ENCODE measurements at places on chromosomes 13 and 19. TPM values are rescaled to one million over a fixed set of nuclear protein-coding genes. Genes with fewer than 3 reads are reported as not detected.
A peak's percentile ranks its signal among the peaks of the same experiment; 100 is the strongest.

- no peaks in the 10 kb centered on the region for H3K36me3 ChIP-seq
- no peaks in the 10 kb centered on the region for H3K27me3 ChIP-seq
- H3K4me1 ChIP-seq = no peaks in the 10 kb centered on the region
- peak; percentile 58 for DNase-seq
- H3K4me3 ChIP-seq = no peak overlapping the region
These were observed 3.7 kb upstream of the CSNK1A1L start for GRCh38 chr13:37109051-37109678.

DNA sequence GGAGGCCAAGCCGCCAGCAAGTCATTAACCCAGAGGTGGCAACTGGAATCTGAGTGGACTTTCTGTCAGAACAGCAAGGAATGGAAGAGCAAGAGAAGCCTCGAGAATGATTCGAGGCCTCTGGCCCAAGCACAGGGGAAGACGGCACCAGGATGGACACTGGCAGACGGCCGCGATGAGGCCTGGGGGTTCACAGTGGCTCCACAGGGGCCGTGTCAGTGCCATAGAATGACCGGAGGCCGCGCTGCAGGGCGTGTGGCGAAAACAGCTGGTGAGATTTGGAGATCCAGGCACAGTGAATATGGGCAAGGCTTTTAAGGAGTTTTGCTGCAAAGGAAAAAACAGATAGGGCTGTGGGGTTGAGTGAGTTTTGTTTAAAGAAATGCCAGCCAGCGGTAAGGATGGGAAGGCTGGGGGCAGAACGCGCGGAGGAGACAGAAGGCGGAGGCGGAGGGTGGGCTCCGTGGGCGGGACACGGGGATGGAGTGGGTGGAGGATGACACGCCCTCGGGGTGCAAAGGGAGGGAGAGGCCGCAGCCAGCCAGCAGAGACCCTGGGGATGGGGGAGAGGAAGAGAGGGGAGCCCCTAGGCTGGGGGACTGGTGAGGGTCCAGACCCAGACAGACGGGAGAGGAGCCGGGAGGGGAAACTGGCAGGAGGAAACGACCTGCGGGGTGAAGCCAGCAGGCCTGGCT, 130.5 kb downstream of the RNF17 start:
- no peaks in the 10 kb centered on the region for H3K4me1 ChIP-seq
- H3K27me3 ChIP-seq = no peaks in the 10 kb centered on the region
- DNase-seq = no peak

DNA sequence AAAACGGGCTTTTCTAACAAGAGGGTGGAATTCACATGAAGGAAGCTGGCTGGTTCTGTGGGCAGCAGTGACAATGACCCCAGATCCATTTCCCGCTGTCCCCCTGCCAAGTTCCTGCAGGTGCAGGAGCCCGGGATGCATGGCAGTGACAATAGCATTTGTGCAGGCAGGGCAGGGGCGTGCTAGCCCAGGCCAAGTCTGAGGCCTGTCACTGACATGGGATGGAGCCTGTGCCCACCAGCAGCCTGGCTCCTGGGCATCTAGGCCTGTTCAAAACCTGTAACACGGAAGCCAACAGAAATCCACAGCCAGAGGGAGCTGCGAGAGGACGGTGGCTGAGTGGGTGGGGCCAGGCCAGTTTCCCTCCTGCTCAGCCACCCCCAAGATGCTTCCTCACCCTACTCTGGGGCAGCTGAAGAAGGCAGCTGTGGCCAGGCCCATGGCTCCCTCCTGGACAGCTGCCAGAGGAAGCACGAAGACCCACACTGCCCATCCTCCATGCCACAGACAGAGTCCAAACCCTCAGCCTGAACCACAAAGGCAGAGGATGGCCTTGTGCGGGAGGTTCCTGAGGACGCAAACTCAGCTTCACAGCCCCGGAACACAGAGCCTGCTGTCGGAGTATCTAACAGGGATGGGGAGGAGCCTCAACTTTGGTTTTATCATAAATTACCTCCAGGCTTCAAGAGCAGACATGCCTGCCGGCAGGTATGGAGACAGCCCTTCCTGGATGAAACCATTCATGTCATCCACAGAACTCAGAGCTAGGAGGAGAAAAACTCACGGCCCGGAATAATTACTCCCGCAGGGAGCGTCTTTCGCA, 74.0 kb downstream of the CEBPG start:
- no peaks in the 10 kb centered on the region for H3K27me3 ChIP-seq
- H3K36me3 ChIP-seq = no peaks in the 10 kb centered on the region
- no peaks in the 10 kb centered on the region for H3K4me1 ChIP-seq
- DNase-seq = no peak
- no peak overlapping the region for H3K27ac ChIP-seq

- H3K27me3 ChIP-seq = no peaks in the 10 kb centered on the region
- H3K36me3 ChIP-seq = no peaks in the 10 kb centered on the region
- no peaks in the 10 kb centered on the region for H3K4me1 ChIP-seq
- H3K27ac ChIP-seq = peak overlapping the region; percentile 70
- H3K4me3 ChIP-seq = peak overlapping the region; percentile 10
- peak; percentile 53 for DNase-seq
These were observed 1.7 kb downstream of the GTF3A start for GRCh38 chr13:27425918-27426630.

DNA sequence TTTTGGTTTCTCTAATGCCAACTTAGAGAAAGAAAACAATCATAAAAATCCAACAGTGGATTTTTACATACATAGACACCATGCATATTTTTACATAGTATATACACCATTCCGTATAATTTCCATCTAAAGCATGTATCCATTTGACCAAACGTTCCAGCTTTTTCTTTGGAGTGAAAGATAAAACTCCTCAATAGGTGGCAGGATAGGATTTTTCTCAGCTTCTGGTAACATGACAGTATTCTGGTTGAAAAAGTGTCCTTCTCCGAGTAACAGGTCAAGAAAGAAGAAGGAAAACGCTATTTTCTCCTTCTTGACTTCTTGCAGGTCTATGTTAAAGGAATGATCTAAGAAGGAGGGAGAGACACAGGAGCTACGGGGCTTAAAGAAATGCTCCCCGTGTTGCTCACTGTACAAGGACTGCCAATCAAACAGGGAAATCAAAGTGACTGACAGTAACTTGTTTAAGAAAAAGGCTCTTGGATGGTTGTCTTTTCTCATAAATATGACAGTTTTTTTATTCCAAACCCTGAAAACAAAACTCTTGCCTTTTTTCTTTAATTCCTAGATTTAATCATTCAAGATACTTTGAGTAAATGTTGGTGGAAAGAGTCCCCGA, 11.5 kb downstream of the FLT1 start:
- H3K27ac ChIP-seq = no peak overlapping the region
- H3K4me1 ChIP-seq = no peaks in the 10 kb centered on the region
- DNase-seq = no peak
- H3K36me3 ChIP-seq = no peaks in the 10 kb centered on the region
- no peak overlapping the region for H3K4me3 ChIP-seq
- no peaks in the 10 kb centered on the region for H3K27me3 ChIP-seq

GRCh38 chr13:26896986-26897668, 136.5 kb upstream of the GPR12 start:
- H3K4me1 ChIP-seq = no peaks in the 10 kb centered on the region
- H3K4me3 ChIP-seq = no peak overlapping the region
- no peaks in the 10 kb centered on the region for H3K27me3 ChIP-seq
- no peak for DNase-seq

DNA sequence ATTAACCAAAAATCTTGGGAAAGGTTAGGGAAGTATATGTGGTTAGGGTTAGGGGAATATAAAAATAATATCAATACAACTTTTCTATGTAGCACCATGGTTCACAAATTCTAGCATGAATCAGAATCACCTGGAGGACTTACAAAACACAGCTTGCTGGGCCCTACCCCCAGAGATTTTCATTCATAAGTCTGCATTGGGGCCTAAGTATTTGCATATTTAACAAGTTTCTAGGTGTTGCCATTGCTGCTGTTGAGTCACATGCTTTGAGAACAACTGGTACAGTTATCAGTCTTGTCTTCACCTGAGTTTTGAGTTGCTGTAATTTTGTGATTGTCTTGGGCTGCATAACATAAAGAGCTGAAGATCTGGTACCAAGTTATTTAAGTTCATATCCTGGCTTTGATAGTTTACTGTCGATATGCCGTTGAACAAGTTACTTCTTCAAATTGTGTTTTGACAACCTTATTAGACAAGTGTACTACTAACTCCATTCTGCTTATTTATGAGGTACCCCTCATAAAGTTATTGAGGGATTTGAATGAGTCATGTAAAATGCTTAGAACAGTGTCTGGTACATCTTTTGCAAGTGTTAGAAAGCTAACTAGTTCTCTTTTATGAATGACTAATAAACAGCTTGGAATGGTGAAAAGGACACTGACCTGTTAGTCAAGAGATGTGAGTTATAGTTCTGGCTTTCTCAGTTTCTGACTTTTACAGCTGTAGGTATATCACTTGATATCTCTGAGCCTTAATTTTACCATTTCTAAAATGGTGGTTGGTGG, 132.9 kb downstream of the PAN3 start:
- no peak for DNase-seq
- no peak overlapping the region for H3K27ac ChIP-seq
- H3K27me3 ChIP-seq = no peaks in the 10 kb centered on the region
- H3K4me1 ChIP-seq = no peaks in the 10 kb centered on the region
- H3K4me3 ChIP-seq = no peak overlapping the region

DNA sequence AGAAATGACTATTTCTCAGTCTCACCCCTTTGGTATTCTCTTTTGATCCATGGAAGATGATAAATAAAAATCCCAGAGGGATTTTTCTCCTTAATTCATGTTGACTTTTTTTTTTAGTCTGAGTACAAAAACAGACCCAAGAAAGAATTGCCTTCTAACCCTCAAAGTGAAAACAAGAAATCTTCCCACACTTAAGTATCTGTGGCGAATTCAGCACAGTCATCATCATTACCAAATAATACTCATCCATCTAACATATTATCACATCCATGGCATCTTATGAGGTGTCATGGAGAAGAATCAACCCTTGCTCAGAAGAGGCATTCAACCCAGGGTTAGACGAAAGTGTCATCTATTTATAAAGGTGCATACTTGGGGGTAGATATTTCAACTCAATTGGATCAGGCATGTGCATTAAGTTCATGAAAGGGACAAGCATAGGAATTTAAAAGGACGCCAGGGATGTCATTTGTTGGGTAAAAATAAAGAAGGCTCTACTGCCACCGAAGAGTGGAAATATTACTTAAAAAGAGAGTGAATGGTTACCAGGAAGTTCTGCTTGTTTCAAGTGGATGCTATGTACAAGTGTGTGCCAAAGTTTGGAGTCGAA, 101.9 kb downstream of the FLT1 start:
- no peak overlapping the region for H3K27ac ChIP-seq
- no peaks in the 10 kb centered on the region for H3K4me1 ChIP-seq

DNA sequence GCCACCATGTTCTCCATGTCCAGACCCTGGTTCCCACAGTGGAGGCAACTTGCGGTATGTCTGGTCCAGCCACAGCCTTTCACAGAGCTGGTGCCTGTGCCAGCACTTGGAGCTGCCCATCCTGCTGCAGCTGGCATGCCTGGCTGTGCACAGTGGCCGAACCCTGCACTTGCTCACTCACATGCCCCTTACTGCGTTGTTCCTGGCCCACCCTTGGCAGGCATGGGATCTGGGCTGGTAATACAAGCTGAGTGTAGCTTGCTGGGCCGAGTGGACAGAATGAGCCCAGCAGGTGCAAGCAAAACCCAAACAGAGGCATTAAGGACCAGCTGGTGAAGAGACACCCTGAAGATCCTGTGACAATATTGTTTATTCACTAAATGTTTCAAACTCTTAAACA, 583.9 kb upstream of the SLITRK6 start:
- H3K4me1 ChIP-seq = no peaks in the 10 kb centered on the region
- no peaks in the 10 kb centered on the region for H3K27me3 ChIP-seq
- H3K4me3 ChIP-seq = no peak overlapping the region
- no peaks in the 10 kb centered on the region for H3K36me3 ChIP-seq
- H3K27ac ChIP-seq = no peak overlapping the region
- DNase-seq = no peak

GRCh38 chr13:35988648-35989081, 142.5 kb downstream of the DCLK1 start:
- no peak for DNase-seq
- H3K4me3 ChIP-seq = no peak overlapping the region
- no peaks in the 10 kb centered on the region for H3K4me1 ChIP-seq
- H3K27ac ChIP-seq = no peak overlapping the region
- H3K27me3 ChIP-seq = no peaks in the 10 kb centered on the region
- H3K36me3 ChIP-seq = no peaks in the 10 kb centered on the region

- no peak overlapping the region for H3K27ac ChIP-seq
- no peak overlapping the region for H3K4me3 ChIP-seq
- no peak for DNase-seq
- no peaks in the 10 kb centered on the region for H3K4me1 ChIP-seq
- no peaks in the 10 kb centered on the region for H3K36me3 ChIP-seq
- H3K27me3 ChIP-seq = no peaks in the 10 kb centered on the region
These were observed 1568.4 kb downstream of the SLITRK5 start for GRCh38 chr13:89239361-89240127.

- no peaks in the 10 kb centered on the region for H3K36me3 ChIP-seq
- H3K27ac ChIP-seq = no peak overlapping the region
- H3K4me3 ChIP-seq = no peak overlapping the region
- H3K4me1 ChIP-seq = no peaks in the 10 kb centered on the region
These were observed 2.9 kb upstream of the NTF4 start for GRCh38 chr19:49067554-49067953.

- peak; percentile 54 for DNase-seq
- H3K4me1 ChIP-seq = peaks cover 5% of the 10 kb centered on the region
- H3K27me3 ChIP-seq = no peaks in the 10 kb centered on the region
- H3K4me3 ChIP-seq = no peak overlapping the region
- H3K36me3 ChIP-seq = no peaks in the 10 kb centered on the region
These were observed 22.1 kb upstream of the POMP start for GRCh38 chr13:28636677-28637317.

- H3K4me3 ChIP-seq = no peak overlapping the region
- DNase-seq = no peak
- no peaks in the 10 kb centered on the region for H3K4me1 ChIP-seq
- no peak overlapping the region for H3K27ac ChIP-seq
These were observed 41.8 kb downstream of the IRS2 start for GRCh38 chr13:109744512-109745051.

DNA sequence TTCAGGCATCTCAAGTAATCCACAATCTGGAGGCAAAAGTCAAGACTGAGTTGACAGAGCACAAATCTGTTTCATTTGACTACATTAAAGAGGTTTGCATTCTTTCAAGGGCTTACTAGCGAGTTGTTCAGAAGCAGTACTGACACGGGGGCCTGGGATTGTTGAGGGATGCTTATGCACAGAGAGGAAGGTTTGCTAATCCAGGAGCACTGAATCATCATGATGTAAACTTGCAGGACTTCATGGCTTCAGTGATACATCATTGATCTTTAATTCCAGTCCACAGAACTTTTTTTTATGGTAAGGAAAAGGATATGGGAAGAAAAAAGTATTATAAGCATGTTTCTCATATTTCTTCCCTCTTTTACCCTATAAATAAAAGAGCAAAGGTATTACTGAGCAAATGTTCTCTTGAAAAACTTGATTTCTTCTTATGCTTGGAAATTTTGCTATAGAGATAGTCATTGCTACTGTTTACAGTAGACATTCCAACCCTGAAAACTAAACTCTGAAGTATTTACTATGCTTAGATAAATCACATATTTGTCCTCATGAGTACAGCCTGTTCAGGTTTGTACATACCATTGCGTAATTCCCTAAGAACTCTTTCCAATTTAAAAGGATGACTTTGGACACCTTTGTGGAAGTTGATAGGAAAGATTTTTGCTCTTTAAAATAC, 65.8 kb upstream of the KPNA3 start:
- no peak for DNase-seq
- peak overlapping the region; percentile 43 for H3K27ac ChIP-seq
- no peaks in the 10 kb centered on the region for H3K4me1 ChIP-seq
- H3K36me3 ChIP-seq = no peaks in the 10 kb centered on the region
- H3K27me3 ChIP-seq = no peaks in the 10 kb centered on the region

The MAMSTR gene
- total RNA-seq = 7.2 TPM

The FBXO17 gene
- 31.9 TPM for total RNA-seq

The PRR20E gene
- not detected for total RNA-seq

The GPR12 gene
- total RNA-seq = 0.39 TPM

The ANKLE1 gene
- total RNA-seq = 2.1 TPM

The SMIM24 gene
- not detected for total RNA-seq

The GAS6 gene
- 697 TPM for total RNA-seq

The URAD gene
- not detected for total RNA-seq
